ENCODE measurements at places on chromosomes 16 and 17. TPM values are rescaled to one million over a fixed set of nuclear protein-coding genes. Genes with fewer than 3 reads are reported as not detected.

- DNase-seq = no peak
Observed at GRCh38 chr17:81522491-81523401, 5.4 kb upstream of the FSCN2 start.

The RBFOX1 gene
- total RNA-seq = 1.8 TPM

- no peak for DNase-seq
Observed at GRCh38 chr17:77022766-77023165, 118.0 kb upstream of the SEC14L1 start.

- DNase-seq = no peak
Observed at GRCh38 chr16:5895137-5895536, 797.5 kb upstream of the EEF2KMT start.

DNA sequence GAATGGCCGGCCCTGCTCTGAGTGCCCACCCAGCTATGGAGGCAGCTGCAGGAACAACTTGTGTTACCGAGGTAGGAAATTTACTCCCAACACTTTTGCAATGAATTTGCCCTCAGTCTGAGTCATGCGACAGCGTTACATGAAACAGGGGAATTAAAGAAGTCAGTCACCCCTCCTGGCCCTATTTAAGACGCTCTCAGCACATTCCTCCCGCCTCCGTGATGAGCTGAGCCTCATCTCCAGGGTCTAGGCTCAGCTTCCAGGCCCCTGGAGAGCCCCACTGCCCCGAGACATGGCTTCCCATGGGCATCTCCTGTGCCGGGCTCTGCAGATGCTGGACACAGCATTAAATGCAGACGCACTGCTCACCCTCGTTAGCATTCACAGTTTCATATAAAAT, 35.0 kb downstream of the CRISPLD2 start:
- no peak for DNase-seq

DNA sequence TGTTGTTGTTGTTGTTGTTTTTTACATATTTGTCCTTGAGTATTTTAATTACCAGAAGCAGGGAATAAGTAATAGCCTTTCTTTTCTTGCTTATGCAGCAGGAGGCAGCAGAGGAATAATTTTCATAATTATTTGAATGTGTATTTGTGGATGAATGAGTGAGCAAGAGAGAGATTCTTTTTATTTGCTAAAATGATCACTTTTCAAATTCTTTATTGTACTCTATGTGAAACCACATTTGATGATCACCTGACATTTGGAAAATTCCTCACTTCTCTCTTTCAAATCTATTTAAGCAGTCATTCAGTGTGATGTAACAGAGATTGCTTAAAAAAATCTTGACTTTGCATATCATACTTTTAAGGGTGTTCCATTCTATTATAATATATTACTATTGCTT, 223.6 kb downstream of the BCAS3 start:
- DNase-seq = peak; percentile 37

Measured in LHCN-M2 (cell line).